Vagina (tissue), 2 donors: ENCODE measurements at places on chromosomes 12 and 14.

DNA sequence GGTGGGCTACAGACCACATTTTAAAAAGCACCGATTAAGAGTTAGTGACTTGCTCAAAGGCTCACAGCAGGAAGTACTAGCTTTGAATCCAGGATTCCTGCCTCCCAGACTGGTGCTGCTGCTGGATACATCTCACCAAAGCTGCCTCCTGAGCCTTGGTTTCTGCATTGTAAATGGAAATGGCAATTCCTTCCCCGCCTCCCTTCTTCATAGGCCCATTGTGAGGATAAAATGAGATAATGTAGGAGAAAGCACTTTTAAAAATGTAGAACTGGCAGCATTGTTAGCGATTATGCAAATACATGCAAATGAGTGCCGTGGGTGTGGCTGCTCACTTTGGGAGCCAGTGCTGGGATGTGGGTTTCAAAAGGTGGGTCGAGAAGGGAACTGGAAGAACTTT lies 15.4 kb downstream of the PDE1B start:
- no peak for DNase-seq

DNA sequence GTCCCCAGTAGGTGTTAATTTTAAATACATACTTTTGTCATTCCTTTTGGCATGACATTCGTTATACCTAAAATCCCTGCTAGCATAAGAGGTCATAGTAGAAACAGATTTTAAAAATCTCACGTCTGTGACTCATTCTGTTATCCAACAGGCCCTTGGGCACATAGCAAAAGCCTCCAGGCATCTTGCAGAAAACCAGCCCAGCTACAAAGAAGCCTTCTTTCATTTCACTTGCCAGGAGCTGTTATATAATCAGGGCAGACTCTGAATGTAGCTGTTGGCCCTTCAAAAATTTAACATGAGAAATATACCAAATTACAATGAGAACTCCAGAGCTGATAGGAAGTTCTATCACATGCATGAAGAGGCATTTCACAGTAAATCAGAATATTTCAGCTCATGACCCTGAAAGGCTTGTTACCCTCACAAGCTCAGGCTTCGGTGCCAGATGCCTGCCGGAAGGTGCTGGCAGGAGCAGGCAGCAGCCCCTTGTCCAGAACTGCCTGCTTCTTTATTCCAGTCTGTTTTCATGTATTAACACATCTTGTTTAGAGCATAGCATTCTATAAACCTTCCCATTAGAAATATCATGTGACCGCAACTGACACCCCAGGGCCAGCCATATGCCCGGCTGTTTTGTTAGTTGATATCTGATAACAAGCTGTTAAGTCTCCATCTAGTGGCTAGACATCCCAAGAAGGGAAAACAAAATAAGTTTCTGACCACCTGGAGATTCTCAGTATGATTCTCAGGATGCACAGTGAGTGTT lies 17.8 kb downstream of the E2F7 start:
- no peak for DNase-seq

GRCh38 chr12:67357376-67358125 lies 88.4 kb downstream of the CAND1 start:
- DNase-seq, result no peak

GRCh38 chr12:106801167-106801708 lies 26.8 kb downstream of the RIC8B start:
- no peak for DNase-seq

GRCh38 chr12:82034769-82035168 lies 275.6 kb upstream of the PPFIA2 start:
- DNase-seq, result no peak

GRCh38 chr12:6062395-6062756 lies 62.1 kb downstream of the VWF start:
- no peak for DNase-seq

DNA sequence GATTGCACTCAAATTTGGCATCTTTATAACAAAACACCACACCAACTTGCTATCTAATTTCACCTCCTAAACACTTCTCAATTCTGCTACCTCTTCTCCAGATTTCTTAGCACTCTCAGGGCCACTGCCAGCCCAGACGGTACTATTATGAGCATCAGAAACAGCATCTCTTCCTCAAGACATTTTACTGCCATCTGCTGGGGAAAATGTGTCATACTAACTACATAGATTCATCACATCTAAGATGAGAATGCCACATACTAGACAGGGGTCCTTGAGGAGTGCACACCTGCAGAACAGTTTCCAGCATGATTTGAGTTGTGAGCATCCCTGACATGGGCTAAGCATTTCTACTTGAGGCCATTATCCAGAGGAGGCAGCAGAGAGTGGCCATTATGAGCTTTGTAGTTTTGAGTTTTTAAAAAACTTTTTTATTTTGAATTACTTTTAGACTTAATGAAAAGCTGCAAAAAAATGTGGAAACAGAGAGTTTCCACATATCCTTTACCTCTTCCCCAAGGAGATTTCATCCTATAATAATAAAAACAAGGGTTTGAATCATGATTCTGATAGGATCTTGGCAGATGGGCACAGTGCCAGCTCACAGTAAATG lies 15.1 kb upstream of the GRIP1 start:
- DNase-seq, result no peak

- DNase-seq, result no peak
These were observed 286.6 kb upstream of the RGS6 start for GRCh38 chr14:71645656-71646055.

DNA sequence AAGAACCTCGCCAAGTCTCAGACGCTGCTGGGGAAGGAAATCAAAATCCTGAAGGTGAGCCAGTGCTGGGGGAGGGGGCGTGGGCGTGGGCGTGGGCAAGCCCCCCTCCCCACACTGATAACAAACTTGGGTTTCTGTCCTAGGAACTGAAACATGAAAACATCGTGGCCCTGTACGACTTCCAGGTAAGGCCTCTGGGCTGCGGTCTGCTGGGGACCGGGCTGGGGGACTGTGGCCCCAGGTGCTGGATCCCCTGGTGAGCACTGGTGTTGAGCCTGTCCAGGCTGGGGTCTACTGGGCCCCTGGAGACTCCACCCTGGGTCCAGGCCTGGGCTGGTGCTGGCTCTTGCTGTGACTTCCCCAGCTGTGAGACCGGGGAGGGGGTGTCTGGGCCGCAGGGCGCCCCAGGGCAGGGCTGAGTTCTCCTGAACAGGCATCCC lies 1.2 kb downstream of the ULK1 start:
- DNase-seq, result no peak

- no peak for DNase-seq
These were observed 902 bp downstream of the EML5 start for GRCh38 chr14:88791629-88792472.

DNA sequence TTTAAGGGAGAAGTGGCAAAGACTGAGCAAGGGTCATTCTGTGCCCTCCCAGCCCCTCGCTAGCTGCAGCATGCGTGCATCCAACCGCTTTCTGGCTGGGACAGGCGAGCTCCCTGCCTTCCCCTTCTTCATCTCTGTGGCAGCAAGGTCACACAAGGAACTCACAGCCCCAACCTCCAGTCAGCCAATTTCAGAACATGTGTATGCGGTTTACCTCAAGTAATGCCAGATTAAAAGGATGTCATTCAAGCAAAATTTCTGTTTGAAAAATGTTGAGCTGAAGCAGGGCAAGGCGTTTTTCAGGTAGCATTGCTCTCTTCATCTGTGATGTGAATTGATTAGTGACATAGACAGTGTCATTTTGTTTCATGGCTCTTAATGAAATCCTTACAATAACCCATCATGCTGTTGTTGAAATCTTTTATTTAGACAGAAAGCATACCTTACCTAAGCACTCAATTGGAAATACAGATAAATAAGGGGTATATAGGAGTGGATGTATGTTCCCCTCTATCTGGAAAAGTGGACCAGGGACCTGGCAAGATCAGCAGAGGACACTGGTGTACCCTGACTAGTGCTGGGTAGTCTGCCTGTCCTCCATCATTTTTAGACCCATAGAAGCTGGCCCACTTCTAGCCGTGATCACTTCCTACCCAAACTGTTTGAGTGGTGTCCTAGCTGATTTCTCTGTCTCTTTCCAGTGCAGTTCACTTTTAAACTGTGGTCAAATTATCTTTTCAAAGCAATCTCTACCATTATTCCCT lies 82.8 kb upstream of the NEDD1 start:
- no peak for DNase-seq

DNA sequence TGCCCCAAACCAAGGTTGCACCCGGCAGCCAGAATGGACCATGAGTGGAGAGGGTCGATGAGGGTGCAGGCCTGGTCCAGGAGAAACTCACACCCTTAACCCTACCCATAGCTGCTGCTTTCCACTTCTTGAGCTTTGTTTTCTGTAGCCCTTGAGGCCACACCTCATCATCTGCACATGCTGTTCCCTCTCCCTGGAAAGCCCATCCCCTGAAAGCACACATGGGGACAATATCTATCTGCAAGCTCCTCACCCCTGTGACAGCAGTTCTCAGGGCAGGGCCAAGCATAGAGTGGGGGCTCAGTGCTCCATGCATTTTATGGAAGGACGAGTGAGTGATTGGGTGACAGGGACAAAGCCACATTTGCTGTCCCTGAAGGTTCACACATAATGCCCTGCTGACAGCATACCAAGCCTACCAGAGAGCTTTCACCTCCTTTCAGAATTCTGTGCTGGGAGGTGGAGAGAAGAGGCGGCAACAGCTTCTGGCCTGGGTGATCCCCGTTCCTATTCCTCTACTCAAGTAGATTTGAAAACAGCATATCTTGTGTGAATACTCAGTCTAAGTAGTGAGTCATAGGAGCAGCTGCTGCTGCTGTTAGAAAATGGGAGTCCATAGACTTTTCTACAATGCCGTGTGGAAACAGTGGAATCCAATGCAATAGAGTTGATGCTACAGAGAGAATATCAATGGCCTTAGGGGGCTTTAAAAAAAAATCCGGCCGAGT lies 44.6 kb downstream of the SRGAP1 start:
- DNase-seq, result no peak

DNA sequence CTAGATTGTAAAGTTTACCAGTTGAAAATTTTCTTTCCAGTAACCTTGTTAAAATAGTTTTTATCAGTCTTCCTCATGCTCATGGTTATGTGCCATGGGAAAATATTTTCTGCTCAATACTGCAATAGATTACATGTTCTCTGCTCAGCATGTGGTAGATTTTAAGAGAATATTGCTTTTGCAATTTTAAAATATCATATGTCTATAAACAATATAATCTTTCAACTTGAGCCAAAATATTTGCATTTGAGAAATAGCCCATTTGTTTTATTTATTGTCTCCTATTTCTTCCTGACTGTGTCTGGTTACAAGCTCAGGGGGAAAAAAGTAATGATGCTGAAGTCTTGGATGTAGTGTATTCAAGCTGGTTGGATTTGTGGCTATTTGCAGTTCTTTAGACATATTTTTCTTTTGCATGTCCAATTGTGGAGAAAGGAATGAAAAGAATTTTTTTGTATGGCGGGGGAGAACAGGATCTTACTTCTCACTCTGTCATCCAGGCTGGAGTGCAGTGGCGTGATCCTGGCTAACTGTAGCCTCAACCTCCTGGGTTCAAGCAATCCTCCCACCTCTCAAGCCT lies 342.6 kb upstream of the NAV3 start:
- DNase-seq, result no peak

- DNase-seq, result no peak
These were observed 85.5 kb downstream of the STON2 start for GRCh38 chr14:81314443-81315175.

GRCh38 chr12:124463341-124463921 lies 104.0 kb downstream of the NCOR2 start:
- DNase-seq, result no peak

DNA sequence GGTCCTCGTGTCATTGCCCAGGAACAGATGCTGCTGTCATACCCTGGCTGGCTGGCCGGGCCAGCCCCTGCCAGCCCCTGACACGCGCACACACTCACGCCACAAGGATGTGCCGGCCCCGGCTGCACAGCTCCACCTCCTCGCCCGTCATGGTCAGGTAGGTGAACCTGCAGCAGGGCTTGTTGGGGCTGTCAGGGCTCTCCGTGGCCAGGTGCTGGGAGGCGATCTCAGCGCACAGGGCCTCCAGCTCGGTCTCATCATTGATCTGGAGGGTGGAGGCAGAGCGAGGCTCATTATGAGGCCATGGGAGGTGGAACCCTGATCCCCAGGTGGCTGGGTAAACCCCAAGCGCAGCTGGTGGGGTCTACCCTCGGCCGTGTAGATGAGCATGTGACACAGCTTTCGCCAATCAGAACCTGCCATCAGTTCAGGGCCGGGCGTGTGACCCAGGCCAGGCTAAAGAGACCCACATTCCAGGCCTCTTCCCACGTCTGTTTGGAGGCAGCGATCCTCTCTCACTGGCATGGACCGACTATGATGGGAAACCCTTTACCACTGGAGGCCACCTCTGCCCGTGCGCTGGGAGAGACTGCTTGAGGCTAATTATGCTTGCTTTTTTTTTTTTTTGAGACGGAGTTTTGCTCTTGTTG lies 38.8 kb downstream of the TRAFD1 start:
- no peak for DNase-seq

- DNase-seq, result no peak
These were observed 2.7 kb upstream of the SOAT2 start for GRCh38 chr12:53100466-53101151.

GRCh38 chr12:76265424-76266180 lies 82.6 kb downstream of the BBS10 start:
- DNase-seq, result no peak

- DNase-seq, result no peak
These were observed 131.9 kb downstream of the PRKCH start for GRCh38 chr14:61453103-61453767.

DNA sequence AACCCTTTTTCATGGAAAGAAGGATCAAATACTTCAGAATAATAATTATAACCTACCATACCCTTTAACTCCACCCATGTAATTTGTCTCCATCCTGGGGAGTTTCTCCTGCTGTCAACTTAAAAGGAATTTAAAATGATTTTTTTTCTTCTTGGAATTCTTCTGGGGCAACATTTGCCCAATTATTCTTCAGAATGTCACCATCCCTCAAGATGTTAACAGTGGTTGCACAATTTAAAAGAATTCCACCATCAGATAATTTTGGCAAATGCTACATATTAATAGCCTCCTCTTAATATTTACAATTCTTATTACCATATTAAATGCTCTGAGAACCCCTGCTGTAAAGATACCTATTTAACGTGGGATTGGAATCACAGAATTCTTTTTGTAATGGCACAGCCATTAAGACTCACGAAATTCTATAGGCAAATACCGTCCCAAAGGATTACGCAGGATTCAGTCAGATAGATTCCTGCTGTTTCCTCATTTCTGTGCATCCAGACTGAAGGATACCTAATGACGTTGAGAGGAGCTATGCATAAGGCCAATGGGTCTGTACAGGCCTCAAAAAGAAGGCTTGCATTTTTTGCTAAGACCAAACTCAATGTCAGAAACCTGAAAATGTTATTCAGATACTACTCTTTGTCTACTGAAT lies 177.5 kb downstream of the DAD1 start:
- no peak for DNase-seq

DNA sequence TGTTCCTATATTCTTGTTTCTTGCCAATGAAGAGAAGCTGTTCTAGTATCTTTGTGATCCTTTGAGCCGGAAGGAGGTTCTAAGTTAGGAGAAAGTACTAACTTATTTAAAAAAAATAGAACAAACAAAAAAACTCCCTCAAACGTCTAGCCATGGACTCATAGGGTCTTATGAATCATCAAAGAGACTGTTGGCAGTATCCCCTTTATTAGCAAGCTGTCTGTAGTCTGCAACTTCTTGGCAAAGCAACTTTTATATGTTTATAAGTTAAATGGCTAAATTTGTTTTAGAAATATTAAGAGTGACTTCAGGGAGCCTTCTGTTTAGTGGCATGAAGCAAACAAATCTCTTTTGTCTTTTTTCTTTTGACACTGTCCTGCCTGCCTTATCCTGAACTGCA lies 291.9 kb downstream of the FUT8 start:
- DNase-seq, result no peak
